Fibroblast of gingiva (primary cell): ENCODE measurements at places on chromosomes 5 and 9.

DNA sequence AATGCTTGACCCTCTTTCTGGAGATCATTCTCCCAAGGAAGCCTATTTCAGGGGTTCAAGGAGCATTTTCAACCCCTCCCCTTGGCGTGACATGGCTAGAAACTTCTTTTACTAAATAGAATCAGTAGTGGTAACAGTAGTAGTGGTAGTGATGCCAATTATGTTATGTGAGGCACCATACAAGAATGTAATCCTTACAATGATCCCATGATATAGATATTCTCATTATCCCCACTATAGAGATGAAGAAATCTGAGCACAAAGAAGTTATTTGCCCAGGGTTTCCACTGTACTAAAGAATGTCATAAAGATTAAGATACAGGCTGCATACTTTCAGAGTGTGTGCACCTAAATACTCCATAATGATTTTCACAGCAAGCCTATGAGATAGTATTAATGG is 155.4 kb upstream of the CLINT1 start:
- DNase-seq, result no peak

GRCh38 chr5:143571642-143572624 is 168.4 kb upstream of the NR3C1 start:
- no peak for DNase-seq

DNA sequence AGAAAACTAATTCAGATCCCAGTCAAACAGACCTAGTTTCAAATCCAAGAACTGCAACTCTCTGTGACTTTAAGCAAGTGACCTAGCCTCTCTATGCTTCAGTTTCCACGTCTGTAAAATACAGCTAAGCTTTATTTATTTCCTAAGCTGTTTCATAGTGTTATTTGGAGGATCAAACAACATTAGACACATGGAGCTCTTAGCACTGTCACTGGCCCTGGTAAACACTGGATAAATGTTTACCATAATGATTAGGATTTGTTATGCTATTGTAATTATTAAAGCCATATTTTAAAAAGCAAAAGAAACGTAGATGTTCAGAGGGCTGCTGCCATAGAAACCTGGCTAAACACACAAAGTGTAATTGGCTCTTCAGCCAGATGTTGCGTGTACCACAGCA is 26.6 kb upstream of the C5orf58 start:
- DNase-seq, result no peak

GRCh38 chr5:58358501-58359178 is 101.2 kb downstream of the PLK2 start:
- DNase-seq, result peak; percentile 35

DNA sequence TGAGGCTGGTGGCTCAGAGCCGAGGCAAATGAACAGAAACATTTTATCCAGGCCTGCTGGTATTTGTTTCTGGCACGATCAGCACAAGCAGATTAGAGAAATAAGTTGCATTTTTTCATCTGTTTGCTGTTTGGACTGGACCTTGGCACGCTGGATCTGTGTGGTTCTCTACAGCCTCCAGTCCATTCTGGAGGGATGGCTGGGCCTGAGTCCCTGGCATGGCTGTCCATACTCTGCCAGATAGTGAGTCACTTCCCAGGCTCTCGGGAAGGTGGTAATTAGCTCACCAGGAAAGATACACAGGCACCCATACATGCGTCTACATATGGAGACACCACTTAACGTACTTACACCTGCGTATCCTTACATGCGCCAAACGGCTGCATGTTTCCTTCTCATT is 78.6 kb downstream of the SPRY4 start:
- DNase-seq, result peak; percentile 92

DNA sequence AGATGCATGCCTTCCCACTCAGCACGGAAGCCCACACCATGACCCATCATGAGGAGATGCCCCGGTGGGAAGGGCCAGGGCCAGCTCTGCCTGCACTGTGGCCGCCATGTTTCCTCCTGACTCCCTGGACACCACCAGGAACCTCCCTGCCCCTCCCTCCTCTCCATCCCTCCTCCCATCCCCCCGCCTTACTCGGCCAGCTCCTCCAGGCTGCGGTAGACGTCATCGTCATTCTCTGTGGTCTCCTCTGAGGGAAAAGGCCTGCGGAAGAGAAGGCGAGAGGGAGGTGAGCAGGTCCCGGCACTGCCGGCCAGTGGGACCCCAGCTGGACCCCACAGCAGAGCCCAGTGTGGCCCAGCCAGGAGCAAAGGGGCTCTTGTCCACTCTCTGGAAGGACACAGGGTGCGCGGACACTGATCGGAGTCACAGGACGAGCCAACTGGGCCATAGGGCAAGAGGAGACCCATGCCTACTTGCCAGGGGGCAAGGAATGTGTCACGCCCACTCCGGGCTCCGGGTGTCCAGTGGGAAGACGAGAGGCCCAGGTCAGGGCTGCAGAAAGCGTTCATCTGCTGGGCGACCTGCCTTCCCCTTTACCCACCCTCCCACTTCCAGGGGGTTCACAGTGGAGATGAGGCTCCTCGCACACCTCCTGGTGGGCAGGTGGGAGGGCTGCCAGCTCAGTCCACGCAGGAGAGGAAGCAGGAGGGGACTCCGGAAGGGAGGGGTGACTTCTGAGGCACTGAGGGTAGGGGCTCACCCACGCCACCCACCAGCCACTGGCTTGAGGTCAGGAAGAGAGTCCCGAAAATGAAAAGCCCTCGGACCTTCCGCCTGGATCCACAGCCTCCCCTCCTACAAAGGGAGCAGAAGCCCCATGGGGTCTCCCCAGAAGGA is 96.2 kb upstream of the SARDH start:
- no peak for DNase-seq

- no peak for DNase-seq
Observed at GRCh38 chr9:95785209-95785608, 90.3 kb upstream of the ERCC6L2 start.

DNA sequence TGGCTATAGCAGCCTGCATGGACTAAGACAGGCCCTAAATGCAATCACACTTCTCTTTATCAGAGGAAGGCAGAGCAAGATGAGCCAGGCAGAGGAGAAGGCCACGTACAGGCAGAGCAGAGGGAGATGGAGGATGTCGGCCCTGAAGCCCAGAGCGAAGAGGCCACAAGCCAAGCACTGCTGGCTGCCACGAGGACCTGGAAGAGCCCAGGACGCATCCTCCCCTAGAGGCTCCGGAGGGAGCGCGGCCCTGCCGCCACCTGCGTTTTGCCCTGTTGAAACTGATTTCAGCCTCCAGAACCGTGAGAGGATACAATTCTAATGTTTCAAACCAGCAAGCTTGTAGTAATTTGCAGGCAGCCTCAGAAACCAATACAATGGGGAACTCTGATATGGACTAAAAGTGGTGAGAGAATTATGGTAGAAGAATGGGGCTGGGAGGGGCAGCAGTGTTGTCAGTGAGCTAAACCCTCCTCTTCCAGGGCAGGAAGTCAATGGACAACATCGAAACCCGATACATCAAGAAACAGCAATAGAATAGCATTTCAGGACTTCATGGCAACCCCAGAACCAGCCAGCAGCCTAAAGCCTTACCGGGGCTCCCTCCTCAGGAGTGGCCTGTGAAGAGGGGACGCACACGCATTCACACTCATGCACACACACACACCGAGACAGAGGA is 32.6 kb downstream of the ADAMTS2 start:
- peak; percentile 33 for DNase-seq

- no peak for DNase-seq
Observed at GRCh38 chr9:118990949-118991348, 378.3 kb downstream of the BRINP1 start.

DNA sequence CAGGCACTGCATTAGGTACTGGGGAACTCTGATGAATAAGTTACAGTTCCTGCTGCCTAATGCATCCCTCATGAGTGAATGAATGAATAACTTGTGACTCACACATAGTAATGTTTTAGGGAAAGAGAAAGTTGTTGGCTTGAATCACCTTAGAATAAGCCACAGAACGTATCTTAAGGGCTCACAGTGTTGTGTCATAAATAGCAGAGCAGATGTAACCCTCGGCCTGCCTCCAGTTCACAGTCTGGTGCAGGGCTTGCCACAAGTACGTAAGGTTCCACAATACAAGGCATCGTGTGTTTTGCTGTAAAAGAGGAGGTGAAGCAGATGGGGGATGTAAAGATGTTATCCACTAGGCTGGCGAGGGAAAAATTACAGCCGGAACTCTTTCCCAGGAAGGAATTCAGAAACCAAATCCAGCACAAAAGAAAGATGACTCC is 218.7 kb downstream of the TRPM3 start:
- peak; percentile 94 for DNase-seq

DNA sequence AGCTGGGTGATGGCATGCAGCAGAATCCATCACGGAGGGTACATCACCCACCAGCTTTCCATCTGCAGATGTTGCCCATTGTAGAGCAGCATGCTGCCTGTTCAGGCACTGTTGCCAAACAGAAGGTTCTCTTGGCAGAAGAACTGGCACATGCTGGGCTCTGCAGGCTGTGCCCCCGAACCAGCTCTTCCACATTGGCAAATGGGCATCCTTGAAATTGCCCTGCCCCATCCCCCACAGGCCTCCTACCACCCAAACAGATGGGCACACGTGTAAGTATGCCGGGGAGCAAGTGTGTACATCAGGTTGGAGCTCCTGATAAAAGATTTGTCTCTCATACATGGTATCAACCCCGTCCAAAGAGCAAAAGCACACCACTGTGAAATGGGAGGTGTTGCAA is 220.3 kb upstream of the TAS2R1 start:
- DNase-seq, result no peak

- DNase-seq, result no peak
Observed at GRCh38 chr5:137313526-137314175, 185.5 kb downstream of the SPOCK1 start.

DNA sequence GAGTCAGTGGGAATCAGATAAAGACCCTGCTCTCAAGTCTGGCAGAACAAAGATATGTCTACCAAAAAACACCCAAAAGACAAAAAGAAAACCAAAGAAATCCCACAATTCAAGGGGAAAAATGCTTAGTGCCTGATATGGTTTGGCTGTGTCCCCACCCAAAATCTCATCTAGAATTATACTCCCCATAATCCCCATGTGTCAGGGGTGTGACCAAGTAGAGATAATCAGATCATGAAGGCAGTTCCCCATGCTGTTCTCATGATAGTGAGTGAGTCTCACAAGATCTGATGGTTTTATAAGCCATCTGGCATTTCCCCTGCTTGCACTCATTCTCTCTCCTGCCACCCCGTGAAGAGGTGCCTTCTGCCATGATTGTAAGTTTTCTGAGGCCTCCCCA is 13.4 kb downstream of the FBXO10 start:
- no peak for DNase-seq

GRCh38 chr9:23672151-23672550 is 153.9 kb downstream of the ELAVL2 start:
- DNase-seq, result no peak

DNA sequence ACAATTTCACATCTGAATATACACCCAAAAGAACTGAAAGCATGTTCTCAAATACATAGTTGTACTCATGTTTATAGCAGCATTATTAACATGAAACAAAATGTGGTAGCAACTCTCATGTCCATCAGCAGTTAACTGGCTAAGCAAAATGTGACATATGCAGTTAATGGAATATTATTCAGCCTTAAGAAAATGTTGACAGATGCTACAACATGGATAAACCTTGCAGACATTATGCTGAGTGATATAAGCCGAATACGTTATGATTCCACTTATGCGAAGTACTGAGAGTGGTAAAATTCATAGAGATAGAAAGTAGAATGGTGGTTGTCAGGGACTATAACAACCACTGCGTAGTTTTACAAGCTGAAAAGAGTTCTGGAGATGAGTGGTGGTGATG is 1469.0 kb upstream of the ACO1 start:
- no peak for DNase-seq

GRCh38 chr5:76818844-76819831 is at the start of gene F2RL1:
TSS of gene F2RL1 (plus strand) at chr5:76819030. CDS start at chr5:76819183, 153 bp downstream.
- peak; percentile 33 for DNase-seq
